Common myeloid progenitor, CD34-positive (primary cell): ENCODE measurements at places on chromosomes 16 and 17.

- DNase-seq, result peak; percentile 21
Measured at GRCh38 chr17:10051112-10051511, 146.0 kb upstream of the RCVRN start.

- peak; percentile 93 for DNase-seq
Measured at GRCh38 chr17:31433091-31433790, 41.8 kb downstream of the RAB11FIP4 start.

- DNase-seq, result no peak
Measured at GRCh38 chr17:79883202-79883601, 44.0 kb upstream of the CBX4 start.

- no peak for DNase-seq
Measured at GRCh38 chr16:51637770-51638094, 486.7 kb upstream of the SALL1 start.

DNA sequence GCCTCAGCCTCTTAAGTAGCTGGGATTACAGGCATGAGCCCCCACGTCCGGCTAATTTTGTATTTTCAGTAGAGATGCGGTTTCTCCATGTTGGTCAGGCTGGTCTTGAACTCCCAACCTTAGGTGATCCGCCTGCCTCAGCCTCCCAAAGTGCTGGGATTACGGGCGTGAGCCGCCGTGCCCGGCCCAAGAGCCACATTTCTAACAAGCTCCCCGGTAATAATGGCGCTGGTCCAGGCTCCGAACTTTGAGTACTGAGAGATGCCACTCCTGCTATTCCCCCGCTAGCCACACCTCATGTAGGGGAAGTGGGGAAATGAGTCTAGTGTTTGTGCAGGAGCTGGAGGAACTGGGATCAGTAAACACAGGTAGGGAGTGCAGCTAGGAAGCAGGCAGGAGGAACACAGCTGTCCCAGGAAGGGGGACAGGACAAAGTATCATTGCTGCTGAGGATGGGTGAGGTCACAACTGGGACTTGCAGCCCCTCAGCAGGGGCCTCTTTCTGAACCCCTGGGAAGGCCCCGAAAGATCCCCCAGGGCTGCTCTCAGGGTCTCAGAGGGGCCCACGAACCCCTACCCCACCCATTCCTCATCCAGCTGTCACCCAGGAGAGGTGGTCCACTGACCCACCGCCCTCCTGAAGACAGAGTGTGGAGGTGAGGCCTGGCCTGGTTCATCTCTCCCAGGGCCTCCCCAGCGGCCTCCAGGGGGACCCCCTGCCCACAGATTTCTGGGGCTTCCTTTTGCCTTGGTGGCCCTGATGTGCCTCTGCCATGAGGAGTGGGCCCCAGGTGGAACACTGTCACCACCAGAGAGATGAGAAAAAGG, 3.7 kb upstream of the KREMEN2 start:
- no peak for DNase-seq

DNA sequence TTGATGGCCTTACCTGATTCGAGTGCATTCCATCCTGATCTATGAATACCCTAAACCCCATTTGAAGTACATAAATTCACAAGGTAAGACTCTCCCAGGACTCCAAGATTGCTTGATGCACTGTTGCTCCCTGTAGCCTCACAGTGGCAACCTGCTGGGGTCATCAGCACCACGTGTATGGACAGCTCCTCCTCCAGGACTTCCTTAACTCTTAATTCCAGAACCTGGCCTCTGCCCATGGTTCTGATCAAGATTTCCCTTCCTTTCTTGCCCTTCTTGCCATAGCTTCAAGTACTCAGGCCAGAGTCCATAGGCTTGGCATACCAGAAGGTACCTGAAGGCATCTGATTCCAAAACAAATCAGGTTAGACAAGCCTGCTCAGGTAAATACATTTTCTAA, 34.0 kb upstream of the NLK start:
- DNase-seq, result peak; percentile 64

- DNase-seq, result no peak
Measured at GRCh38 chr16:66446737-66447136, 19.6 kb downstream of the BEAN1 start.

- DNase-seq, result no peak
Measured at GRCh38 chr16:58863761-58864160, 129.6 kb upstream of the GOT2 start.

- no peak for DNase-seq
Measured at GRCh38 chr16:25217112-25217511, 365 bp downstream of the AQP8 start.

GRCh38 chr16:12458591-12459358, 344.9 kb downstream of the CPPED1 start:
- DNase-seq, result peak; percentile 86

DNA sequence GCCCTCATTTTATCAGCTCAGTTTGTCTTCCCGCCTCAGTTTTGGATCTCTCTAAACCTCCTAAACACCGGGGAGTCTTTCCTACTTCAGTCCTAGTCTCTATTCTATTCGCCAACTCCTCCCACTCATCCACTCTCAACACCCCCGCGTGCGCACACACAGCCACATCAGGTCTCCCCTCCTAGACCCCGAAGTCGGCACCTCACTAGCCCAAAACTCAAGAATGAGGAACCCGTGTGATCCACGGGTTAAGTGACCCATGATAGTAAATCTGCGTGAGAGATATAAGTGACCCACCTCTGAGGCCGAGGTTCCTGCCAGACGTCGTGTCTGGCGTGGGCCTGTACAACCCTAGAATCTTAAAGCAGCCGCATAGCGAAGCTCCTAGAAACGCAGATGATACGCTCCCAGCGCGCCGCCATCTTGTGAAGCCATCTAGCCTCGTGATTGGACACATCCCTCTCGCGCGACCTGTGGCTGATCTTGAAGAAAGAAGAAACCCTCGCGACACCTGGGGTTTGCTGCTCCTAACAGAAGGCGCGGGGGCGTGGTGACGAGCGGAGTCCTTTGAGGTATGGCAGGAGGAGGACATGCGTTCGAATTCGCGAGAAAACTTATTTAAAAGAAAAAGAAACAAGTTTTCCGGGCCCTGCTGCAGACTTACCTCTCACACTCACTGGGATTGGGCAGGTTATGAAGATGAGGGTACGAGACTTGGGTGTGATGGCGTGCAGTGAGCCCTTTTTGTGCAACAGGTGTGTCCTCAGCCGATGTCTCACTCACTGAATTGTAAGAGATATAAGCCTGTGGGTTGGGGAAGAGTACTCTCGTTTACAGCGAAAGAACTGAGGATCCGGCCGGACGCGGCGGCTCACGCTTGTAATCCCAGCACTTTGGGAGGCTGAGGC, at the start of gene METTL16:
Gene METTL16 (minus strand): TSS at position 427 of the 908 bp plus-strand sequence. CDS start 9,557 bp downstream, outside the sequence.
- DNase-seq, result peak; percentile 99

DNA sequence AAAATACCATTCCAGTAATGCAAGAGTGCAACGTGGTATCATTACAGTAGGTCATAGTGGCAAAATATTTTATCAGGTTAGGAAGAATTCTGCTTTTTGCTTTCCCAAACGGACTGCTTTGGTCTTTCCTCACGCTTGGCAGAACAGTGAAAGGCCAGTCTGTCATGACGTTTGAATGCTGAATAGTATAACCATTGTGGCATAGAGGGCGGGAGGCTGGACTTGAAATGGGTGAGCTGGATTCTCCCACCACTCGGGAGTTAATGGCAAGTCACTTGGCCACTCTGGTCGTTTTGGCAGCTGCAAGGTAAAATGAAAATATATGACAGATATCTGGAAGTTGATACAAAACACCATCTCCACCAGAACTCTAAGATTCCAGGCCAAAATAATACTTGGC, 391.2 kb downstream of the MAF start:
- DNase-seq, result no peak
